ENCODE measurements at places on chromosomes 7 and 10. TPM values are rescaled to one million over a fixed set of nuclear protein-coding genes. Genes with fewer than 3 reads are reported as not detected.

DNA sequence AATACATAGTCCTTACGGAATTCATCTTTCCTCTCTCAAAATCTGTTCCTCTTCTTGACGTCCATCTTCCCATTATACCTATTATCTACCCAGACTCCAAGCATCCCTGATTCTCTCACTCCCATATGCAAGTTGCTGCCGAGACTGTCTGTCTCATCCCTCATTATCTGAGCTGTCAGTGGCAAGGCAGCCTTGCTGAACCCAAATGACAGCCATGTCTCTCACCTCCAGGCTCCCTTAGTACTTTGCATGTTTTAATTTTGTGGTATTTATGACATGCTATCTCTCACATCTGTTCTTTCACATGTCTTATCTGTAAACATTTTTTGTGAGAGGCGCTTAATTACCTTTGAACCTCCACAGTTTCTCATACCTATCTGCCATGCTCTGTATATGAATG lies 54.4 kb upstream of the IFRD1 start:
- DNase-seq, result no peak

Gene ZNF727
- total RNA-seq, result 0.65 TPM

Gene EBLN1
- total RNA-seq, result not detected

GRCh38 chr7:18165166-18165565 lies 137.5 kb upstream of the PRPS1L1 start:
- DNase-seq, result no peak

Gene PTPRZ1
- total RNA-seq, result 10.3 TPM

Gene CAMK2B
- total RNA-seq, result 1.1 TPM

Gene SND1
- total RNA-seq, result 91.2 TPM

Gene RPP30
- total RNA-seq, result 25.0 TPM

DNA sequence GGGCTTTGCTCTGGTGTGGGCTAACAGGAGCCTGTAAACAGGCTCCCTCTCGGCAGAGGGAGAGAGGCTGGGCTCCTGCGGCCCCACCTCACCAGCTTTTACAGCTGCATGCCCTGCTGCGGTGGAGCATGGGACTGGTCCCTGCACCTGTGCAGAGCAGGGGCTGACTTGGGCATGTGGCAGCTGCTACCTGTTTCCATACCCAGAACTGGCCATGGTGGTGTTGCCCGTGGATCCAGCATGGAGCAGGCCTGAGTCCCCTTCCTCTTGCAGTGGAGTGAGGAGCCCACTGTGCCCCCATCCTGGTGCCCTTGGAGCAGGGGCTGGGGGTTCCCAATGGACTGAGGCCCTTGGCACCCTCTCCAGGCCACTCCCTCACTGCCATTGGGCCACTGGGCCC lies 91.9 kb upstream of the MGMT start:
- peak; percentile 90 for DNase-seq

DNA sequence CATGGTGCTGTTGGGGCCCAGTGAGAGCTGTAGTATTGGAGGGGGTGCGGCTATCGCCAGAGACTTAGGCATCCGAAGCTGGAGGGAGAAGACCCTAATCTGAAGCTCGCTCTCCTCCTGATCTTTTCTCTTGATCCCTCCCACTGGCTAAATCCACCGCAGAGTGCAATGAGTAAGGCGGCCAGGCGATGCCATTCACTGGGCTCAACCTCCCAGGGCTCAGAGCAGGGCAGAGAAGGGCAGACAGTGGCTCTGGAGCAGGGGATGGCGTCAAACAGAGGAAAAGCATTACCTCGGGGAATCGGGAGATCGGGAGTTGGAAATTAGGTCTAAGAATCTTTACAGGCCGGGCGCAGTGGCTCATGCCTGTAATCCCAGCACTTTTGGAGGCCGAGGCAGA lies 18.8 kb upstream of the IFT22 start:
- DNase-seq, result no peak

Gene MGAM2
- not detected for total RNA-seq

DNA sequence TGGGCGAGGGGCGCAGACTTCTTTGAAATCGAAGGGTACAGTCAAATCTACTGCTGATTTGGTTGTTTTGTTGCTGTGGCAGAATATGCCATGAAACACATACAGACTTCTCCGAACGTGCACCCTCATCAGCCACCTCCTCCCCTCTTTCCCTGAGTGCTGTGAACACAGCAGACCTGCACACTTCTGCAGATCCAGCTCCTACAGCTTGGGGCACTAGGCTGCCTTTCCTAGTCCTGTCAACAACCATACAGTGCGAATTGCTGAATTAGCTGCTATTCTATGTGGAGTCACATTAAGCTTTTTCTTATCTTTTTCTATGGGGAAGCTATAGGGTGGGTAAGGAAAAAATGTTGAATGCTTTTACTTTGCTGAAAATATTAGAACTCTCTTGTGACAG lies 57.5 kb downstream of the COL17A1 start:
- DNase-seq, result no peak

DNA sequence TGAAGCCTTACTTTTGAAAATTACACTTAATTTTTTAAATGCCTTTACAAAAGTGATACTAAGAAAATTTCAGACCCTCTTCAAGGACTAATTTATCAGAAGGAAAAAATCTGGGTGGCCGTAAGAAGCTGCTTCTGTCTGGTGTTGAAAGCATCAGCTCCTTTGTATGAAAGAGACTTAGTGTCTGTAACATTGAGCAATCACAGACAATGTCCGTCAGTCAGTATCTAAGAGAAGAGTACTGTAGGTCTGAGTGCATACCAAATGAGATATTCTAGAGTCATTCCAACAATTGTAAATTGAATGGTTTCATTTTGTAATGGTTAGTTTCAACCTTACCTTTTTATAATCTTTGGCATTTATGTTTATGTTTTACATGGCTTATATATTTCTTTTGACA lies 11.1 kb upstream of the MDFIC start:
- DNase-seq, result no peak

Gene SCART1
- total RNA-seq, result 0.65 TPM

All from esophagus muscularis mucosa (tissue), 4 donors.